ENCODE measurements at places on chromosomes 1 and 21.

DNA sequence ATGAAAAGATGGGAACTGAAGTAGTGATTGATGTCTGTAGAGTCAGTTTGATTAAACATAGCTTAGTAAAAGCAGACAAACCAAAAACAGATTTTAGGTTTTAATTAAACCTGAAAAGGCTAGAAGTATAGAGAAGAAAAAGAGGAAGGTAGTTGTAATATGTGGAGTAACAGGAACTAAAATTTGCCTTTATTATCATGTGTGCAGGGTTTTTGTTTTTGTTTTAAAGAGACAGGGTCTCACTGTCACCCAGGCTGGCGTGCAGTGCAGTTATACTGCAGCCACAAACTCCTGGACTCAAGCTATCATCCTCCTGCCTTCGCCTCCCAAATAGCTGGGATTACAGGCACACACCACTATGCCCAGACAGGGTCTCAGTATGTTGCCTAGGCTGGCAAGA is 6.0 kb downstream of the TOR1AIP1 start:
- no peak for DNase-seq

DNA sequence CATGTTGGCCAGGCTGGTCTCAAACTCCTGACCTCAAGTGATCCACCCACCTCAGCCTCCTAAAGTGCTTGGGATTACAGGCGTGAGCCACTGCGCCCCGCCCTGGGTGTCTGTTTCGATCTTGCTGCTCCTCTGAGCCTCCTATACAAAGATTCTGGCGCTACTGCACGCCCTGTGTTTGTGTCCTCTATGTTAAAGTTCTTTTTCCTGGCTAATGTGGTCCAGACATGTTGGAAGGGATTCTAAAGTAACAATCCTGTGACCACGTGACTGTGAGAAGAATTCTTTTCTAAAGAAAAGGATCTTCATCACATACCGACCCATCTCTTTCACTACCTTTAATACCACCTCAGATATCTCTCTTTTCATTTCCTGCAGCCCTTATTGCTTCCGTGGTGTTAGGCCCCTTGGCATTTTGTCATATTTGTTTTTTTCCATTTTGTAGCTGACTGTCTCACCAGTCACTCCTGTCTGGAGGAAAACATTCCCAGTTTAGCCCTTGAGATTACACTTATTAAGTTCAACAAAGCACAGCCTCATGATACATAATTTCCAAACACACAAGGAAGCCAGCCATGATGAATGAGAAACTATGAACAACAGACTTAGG is 27.2 kb upstream of the ENO1 start:
- no peak for DNase-seq

DNA sequence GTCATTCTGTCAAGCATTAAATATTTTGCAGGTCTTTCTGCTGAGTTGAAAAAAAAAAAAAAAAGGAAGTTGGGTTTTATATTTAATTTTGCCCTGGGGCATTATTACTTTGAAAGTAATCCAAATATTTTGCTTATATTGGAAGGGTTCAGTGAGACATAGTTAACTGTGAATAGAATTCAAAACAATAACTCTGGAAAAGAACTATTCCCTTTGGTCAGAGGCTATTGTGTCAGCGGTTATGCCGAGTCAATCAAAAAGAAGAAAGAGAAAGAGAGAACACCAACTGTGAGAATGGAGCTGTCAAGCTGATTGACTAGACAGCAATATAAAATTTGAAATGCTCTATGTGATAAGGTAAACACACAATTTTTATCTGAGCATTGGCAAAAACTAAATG is 761.7 kb downstream of the ADGRL2 start:
- DNase-seq: no peak

GRCh38 chr1:162690672-162691434 is 58.6 kb downstream of the DDR2 start:
- DNase-seq: no peak

DNA sequence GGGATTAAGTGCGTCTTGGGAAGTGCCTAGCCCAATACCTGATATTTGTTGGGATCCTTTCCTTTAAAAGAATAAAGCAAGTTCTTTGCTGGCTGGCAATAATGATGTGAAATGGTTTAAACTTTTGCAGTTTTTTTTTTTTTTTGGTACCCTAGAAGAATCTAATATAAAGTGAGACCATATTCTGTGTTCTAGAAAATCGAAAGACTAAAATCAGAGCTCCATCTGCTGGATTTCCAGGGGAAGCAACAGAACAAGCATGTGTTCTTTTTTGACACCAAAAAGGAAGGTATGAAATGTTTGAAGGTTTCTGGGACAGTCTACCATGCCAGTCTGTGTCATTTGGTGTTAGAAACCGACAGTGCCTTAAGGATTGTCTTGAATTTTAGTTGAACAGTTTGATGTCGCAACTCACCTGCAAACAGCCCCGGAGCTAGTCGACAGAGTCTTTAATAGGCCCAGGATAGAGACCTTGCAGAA is 6.4 kb downstream of the UTP11 start:
- DNase-seq: no peak

DNA sequence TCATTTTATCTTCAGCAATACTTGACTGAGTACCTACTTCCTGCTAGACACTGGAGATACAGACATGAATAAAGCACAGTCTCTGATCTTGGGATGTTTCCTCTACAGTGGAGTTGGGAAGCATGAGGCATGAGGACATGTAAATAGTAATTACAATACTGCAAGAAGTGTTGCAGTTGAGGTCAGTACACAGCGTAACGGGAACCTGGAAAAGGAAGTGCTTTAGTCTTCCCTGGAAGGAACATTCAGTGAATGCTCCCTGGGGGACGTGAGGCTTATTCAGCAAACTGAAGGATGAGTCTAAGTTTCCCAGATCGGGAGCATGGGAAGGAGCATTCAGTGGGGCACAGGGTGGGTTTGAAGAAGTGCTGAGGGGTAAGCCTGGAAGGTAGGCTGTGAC is 112.4 kb downstream of the PIK3R3 start:
- no peak for DNase-seq

DNA sequence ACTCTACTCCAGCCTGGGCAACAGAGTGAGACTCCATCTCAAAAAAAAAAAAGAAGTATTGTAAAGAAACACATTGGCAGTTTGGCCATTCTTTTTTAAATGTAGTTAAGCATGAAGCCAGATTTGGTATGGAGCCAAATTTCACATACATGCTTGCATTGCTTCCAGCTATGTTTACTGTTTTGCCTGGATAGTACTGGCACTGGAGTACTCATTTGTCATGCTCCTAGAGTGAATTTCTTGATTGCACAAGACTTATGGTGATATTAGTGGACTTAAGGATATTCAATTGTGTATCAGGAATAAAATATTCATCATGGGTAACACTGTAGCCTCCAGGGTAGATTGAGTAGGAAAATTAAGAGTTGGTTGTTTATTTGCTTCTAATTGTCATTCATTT is 24.5 kb upstream of the SLC9A1 start:
- no peak for DNase-seq
